ENCODE measurements at places on chromosomes 2 and 18. TPM values are rescaled to one million over a fixed set of nuclear protein-coding genes. Genes with fewer than 3 reads are reported as not detected.

Gene UGT1A3
- total RNA-seq: not detected

Gene FEV
- not detected for total RNA-seq

Gene ACMSD
- total RNA-seq: 0.46 TPM

Gene DTNA
- total RNA-seq: 5.1 TPM

Gene POTEJ
- not detected for total RNA-seq

Gene SERPINB11
- total RNA-seq: 0.35 TPM

Gene DYNAP
- total RNA-seq: not detected

Gene SATB2
- total RNA-seq: 0.28 TPM

Gene UBXN4
- 33.1 TPM for total RNA-seq

Gene CRYBA2
- not detected for total RNA-seq

Gene SPDYA
- 0.28 TPM for total RNA-seq

Gene TUBA3E
- not detected for total RNA-seq

Gene GAL3ST2
- total RNA-seq: not detected

Gene SLC16A14
- 2.4 TPM for total RNA-seq

Gene HAUS1
- 77.1 TPM for total RNA-seq

Gene PSD4
- 48.2 TPM for total RNA-seq

Gene STARD6
- 0.51 TPM for total RNA-seq

Gene MC4R
- total RNA-seq: not detected

Gene MLPH
- 7.8 TPM for total RNA-seq

Gene DNAJB2
- 42.6 TPM for total RNA-seq

Gene NIF3L1
- 30.3 TPM for total RNA-seq

Gene CENPA
- total RNA-seq: 12.6 TPM

Gene HOXD9
- total RNA-seq: not detected

Gene ABHD3
- total RNA-seq: 6.0 TPM

Gene RAB12
- 44.9 TPM for total RNA-seq

Gene ALLC
- total RNA-seq: not detected

Gene NCKAP5
- total RNA-seq: 1.8 TPM

Gene CNTNAP5
- not detected for total RNA-seq

Data from airway epithelial cell (primary cell).